Epithelial cell of alveolus of lung (primary cell): ENCODE measurements at places on chromosomes 7 and 10. TPM values are rescaled to one million over a fixed set of nuclear protein-coding genes. Genes with fewer than 3 reads are reported as not detected.

The GOLGA7B gene
- not detected in 2 replicates for total RNA-seq

The CLIP2 gene
- total RNA-seq, result 35.5 and 36.1 TPM in 2 replicates

The CLDN3 gene
- not detected in 2 replicates for total RNA-seq

The DYDC2 gene
- not detected in 2 replicates for total RNA-seq

The ANKRD1 gene
- 7.7 and 13.3 TPM in 2 replicates for total RNA-seq

The LRIT1 gene
- total RNA-seq, result not detected in 2 replicates

The IDI2 gene
- not detected in 2 replicates for total RNA-seq

The SPDYE9 gene
- not detected in 2 replicates for total RNA-seq

The SEMA3E gene
- 0.88 and 2.1 TPM in 2 replicates for total RNA-seq

The SUN3 gene
- total RNA-seq, result not detected in 2 replicates

The NUTM2B gene
- total RNA-seq, result 0.39 and 1.8 TPM in 2 replicates

The SYT15 gene
- 0.13 and 0.24 TPM in 2 replicates for total RNA-seq
